ENCODE measurements at places on chromosomes 11 and 22.

DNA sequence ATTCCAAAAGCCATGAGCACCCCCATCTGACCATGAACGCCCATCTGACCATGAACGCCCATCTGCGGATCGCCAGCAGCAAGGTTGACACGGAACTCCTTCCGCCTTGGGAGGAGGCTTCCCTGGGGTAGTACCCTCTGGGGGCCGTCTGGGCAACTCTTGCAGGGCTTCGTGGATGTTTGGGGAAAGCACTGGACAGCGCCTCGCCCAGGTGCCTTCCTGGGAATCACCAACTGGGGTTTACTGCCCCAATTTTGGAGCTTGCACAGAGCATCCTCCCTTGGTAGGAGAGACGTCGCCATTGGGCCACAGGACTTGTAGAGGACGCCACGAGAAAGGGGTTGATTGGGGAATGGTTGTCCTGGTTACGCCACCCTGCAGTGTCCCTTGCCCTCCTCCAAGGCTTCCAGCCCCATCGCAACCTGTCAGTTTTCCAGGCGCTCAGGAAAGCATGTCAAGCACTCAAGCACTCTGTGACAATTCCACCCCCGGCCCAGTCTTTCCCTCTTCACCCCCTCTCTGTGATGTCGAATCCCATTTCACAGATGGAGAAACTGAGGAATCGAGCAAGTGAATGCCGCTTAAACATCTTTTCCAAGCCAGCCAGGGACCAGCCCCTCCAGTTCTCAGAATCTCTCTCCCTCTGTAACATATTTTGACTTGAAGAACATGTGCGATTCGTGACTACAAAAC, 914 bp upstream of the PRDM11 start:
- no peak for DNase-seq

- no peak for DNase-seq
Measured at GRCh38 chr11:63488789-63489188, 2.2 kb downstream of the PLAAT5 start.

GRCh38 chr11:103907136-103907535, 129.3 kb upstream of the DDI1 start:
- DNase-seq, result no peak

DNA sequence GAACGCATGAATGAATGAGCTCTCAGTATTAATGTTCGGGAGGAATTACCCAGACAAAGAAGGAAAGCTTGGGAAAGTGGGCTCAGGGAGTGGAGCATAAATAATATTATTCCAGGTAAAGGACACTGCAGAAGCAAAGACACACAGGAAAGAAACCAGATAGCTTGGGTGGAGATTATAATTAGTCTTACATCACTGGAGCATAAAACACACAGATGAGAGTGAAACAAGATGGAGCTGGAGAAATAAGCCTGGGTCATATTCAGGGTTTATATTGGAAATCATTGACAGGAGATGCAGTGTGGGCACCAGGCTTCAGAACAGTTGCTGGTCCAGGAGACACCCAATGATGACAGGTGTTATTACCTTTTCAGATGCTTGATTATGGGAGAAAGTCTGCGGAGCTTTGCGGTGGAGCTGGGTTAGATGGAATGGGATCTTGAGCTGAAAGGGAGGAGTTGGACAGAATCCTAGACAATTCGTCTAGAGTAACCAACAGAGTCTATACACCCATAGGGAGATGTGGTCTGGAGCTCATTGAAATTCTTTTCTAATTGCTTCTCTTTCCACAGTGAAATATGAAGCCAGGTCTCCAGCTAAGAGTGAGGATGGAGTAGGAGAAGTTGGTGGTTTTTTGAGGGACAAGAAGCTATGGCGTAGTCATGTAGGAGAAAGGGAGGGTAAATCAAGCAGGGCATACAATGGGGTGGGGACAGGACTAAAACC, 227.2 kb downstream of the FAM76B start:
- DNase-seq, result no peak

GRCh38 chr11:113529606-113530005, 54.4 kb upstream of the DRD2 start:
- DNase-seq, result no peak

GRCh38 chr22:23363683-23364082, 183.4 kb downstream of the BCR start:
- DNase-seq, result no peak

DNA sequence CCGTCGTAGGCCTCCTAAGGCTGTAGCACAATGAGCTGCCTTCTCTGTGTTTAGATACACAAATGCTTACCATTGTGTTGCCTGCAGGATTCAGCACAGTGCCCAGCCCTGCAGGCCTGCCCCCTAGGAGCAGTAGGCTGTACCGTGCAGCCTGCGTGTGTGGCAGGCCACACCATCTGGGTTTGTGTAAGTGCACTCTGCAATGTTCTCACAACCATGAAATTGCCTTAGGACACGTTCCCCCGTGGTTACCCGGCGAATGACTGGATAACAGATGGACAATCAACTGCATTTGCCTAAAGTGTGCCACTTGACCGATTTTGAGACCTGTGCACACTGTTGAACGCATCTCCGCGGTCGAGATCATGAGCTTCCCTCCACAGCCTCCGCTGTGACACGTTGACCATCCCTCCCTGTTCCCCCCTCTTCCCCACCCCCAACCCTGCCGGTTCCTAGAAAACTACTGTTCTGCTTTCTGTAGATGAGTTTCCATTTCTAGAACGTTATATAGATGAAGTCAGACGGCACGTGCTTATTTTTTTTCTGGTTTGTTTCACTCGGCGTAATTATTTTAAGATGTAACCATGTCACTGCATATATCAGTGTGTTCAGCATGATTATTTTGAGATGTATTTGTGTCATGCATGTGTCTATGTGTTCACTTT, 22.2 kb upstream of the CTSD start:
- DNase-seq, result no peak

DNA sequence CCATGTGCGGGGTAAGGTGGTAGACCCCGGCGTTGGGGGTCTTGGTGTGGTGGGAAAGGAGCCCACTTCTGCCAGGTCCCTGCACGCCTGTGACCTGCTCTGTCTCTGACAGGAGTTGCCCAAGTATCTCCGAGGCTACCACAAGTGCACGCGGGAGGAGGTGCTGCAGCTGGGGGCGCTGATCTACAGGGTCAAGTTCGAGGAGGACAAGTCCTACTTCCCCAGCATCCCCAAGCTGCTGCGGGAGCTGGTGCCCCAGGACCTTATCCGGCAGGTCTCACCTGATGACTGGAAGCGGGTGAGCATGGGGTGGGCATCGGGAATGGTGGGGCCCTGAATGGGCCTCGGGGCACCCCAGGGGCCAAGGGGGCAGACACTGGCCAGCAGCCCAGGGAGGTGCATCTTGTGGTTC, 83.0 kb downstream of the MYO7A start:
- DNase-seq, result no peak

DNA sequence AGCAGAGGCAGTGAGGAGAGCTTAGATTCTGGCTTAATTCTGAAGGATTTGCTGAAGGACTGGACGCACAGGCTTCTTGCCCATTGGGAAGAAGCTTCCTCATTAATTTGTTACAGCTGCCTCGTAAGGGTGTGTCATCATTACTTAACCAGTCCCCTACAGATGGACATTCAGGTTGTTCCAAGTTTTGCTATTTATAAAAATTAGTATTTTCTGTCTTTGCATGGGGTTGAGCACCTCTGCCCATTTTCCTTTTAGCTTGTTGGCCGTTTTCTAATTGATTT, 38.1 kb downstream of the CAPN1 start:
- DNase-seq, result no peak

DNA sequence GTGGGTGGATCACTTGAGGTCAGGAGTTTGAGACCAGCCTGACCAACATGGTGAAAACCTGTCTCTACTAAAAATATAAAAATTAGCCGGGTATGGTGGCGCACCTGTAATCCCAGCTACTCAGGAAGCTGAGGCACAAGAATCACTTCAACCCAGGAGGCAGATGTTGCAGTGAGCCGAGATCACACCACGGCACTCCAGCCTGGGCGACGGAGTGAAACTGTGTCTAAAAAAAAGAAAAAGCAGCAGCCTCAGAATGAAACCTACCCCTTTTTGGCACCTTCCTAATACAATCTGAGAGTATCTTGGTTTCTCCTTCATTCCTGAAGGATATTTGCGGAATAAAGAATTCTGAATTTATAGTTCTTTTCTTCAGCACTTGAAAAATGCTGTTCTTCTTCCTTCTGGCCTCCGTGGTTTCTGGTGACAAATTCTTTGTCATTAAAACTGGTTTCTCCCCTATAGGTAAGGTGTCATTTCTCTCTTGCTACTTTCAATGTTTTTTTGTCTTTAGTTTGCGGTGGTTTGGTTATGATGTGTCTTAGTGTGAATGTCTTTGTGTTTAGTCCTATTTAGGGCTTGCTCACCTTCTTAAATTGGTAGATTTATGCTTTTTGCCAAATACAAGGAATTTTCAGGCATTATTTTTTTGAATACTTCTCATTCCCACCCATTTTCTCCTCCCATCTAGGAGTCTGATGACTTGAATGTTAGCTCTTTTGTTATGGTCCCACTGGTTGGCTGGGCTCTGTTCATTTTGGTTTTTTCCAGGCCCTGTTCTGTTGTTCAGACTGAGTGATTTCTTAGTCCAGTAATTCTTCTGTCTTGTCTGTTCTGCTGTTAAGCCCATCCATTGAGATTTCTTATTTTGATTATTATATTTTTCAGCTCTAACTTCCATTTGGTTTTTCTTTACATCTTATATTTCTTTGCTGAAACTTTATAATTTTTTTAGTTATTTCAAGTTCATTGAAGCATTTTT, 15.4 kb downstream of the ASRGL1 start:
- DNase-seq, result no peak

GRCh38 chr22:21451545-21452520, 15.4 kb upstream of the TMEM191C start:
- DNase-seq, result no peak

DNA sequence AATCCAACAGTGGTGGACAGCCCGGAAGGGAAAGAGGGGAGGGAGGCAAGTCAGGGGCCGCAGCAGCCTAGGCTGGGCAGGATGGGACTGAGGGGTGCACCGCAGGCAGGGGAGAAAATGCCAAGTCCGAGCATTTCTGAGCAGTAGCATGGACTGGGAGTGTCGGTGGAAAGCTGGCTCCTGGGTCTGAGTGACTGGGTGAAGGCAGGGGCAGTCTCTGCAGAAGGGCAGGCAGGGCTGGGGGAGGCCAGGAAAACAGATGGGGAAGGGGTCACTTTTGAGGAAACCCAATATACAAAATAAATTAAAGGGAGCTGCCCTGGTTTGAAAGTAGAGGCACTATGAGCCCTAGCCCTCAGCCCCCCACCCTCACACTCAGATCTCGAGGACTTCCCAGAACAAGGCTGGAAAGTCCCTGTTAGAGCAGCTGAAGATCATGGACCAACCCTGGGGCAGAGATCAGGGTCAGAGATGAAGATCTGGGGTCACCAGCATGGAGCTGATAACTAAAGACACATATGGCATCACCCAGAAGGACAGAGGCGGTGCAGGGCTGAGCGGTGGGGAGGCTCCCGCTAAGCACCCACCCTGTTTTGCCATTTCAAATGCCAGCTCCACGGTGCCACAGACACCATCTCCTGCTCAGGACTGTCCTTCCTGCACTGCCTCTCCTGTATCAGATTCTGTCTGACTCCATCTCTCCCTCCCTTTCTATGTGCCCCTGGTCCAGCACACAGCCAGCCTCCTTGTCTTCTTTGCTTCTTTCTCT, 32.4 kb upstream of the ETS1 start:
- DNase-seq, result no peak

GRCh38 chr22:42685941-42686653, 34.6 kb downstream of the A4GALT start:
- DNase-seq, result no peak

GRCh38 chr22:25627271-25627852, 62.9 kb downstream of the GRK3 start:
- no peak for DNase-seq

DNA sequence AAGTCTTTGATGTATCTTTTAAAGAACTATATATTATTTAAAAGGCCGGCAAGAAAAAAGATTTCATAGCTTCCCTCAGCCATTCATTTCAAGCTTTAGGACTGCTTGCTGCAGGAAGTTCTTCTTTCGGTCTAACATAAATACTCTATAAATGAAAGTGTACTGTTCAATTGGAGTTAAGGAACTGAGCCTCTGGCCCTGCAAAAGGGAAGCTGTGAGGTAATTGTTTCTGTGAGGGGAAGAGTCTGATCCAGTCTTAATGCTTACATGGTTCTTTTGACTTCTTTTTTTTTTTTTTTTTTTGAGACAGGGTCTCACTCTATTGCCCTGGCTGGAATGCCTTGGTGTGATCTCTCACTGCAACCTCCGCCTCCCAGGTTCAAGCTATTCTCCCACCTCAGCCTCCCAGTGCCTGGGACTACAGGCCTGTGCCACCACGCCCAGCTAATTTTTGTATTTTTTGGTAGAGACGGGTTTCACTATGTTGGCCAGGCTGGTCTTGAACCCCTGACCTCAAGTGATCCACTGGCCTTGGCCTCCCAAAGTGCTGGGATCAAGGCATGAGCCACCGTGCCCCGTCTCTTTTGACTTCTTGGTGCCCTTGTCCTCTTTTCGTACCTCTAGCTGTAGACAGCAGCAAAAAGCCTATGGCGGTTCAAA, 4.7 kb upstream of the TRIM29 start:
- DNase-seq, result no peak

DNA sequence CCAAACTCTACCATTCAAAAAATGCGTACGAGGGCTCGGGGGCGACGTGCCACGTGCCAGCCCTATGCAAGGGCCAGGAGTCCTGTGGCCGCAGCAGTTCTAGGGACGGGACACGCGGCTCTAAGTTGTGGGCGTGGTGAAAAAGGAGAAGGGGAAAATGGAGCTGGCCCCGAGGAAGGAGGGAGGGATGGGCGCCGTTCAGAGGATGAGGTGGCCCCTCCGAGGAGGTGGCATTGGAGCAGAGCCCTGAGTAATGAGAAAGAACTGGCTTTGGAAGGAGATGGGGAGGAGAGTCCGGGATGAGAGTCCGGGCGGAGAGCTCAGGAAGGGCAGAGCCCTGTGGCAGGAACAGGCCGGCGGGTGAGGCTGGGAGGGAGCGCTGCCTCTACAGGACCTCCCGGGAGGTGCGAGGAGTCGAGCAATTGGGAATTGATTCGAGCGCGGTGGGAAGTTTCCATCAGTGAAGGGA, 21.0 kb downstream of the OTUB1 start:
- no peak for DNase-seq

DNA sequence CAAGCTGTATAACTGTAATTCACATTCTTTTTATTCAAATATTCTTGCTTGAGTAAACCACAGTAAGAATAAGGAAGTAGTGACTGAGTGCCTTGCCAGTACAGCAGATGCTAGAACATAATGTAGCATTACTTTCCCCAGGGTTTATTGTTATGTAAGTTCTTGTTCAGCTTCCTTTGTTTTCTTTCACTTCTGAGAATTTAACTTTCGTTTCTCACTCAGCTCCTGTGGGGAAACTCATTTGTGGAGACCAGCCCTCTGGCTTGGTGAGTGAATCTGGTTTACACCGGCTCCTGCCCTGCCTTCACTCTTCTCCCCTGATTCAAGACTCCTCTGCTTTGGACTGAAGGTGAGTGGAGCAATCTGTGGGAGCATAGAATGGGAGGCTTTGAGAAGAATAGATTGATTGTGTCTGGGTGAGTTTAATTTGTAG, at the start of gene TRIM22:
TRIM22 (plus strand) TSS at position 240 of the 433 bp plus-strand sequence. CDS start 6,443 bp downstream, outside the sequence.
- DNase-seq, result peak; percentile 30
